ENCODE measurements at places on chromosomes 6 and 20.

- no peak overlapping the region for H3K27ac ChIP-seq
- H3K36me3 ChIP-seq, result peaks cover 2% of the 10 kb centered on the region
- no peaks in the 10 kb centered on the region for H3K27me3 ChIP-seq
- DNase-seq, result no peak
- no peak overlapping the region for H3K4me3 ChIP-seq
These were observed 22.6 kb downstream of the CNR1 start for GRCh38 chr6:88143421-88144157.

GRCh38 chr6:121498481-121499276 lies 63.2 kb downstream of the GJA1 start:
- no peak for DNase-seq
- no peak overlapping the region for H3K27ac ChIP-seq
- no peaks in the 10 kb centered on the region for H3K27me3 ChIP-seq
- H3K36me3 ChIP-seq, result no peaks in the 10 kb centered on the region
- no peaks in the 10 kb centered on the region for H3K4me1 ChIP-seq

DNA sequence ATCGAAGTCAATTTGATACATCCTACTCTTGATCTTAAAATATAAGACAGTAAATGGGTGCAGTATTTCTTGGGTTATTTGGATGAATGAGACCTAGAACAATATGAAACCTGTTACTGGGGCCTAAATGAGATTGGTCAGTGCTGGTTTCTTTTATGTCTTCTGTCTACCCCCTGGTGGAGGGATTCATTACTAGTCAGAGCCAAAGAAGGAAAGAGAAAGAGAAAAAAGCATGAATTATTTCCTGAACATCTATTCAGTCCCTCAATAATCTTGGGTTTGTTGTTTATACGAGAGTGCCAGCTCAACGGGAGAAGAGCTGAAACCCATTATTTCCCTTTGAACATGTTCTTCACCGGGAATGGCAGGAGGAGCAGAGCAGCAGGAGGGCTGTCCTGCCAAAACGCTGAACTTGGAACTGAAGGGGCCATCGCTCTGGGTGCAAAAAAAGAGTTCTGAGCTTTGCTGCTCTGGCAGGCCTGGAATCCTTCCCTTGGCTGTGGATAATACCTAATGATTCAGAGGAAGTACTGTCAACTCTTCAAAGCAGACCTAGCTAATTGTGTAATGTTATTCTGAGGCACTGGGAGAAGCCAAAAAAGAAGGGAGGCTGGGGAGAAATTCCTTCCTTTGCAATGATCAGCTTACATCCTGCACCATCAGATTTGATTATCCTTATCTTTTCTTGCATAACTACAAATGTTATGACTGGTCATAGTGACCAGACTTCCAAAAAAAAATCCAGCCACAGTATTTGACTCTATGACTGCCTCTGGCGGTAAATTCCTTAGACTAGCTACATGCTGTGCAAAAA lies 72.0 kb downstream of the BLOC1S5 start:
- no peak overlapping the region for H3K4me3 ChIP-seq
- no peaks in the 10 kb centered on the region for H3K27me3 ChIP-seq
- DNase-seq, result peak; percentile 13
- no peak overlapping the region for H3K27ac ChIP-seq
- H3K36me3 ChIP-seq, result no peaks in the 10 kb centered on the region
- no peaks in the 10 kb centered on the region for H3K4me1 ChIP-seq

DNA sequence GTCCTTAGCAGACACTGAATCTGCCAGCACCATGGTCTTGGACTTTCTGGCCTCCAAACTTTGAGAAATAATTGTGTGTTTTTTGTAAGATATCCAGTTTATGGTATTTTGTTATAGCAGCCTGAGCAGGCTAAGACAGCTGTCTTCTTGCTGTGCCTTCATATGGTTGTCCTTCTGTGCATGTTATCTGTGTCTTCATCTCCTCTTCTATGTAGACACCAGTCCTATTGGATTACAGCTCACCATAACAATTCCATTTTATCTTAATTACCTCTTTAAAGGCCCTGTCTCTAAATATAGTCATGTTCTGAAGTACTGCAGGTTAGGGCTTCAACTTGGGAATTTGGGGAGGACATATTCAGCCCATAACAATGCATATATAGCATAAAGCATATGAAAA lies 44.3 kb upstream of the REV3L start:
- no peaks in the 10 kb centered on the region for H3K36me3 ChIP-seq
- H3K27me3 ChIP-seq, result no peaks in the 10 kb centered on the region
- no peaks in the 10 kb centered on the region for H3K4me1 ChIP-seq
- no peak overlapping the region for H3K27ac ChIP-seq

GRCh38 chr6:109472132-109472995 lies 10.7 kb downstream of the ZBTB24 start:
- H3K4me1 ChIP-seq, result peaks cover 28% of the 10 kb centered on the region
- DNase-seq, result no peak
- H3K27me3 ChIP-seq, result no peaks in the 10 kb centered on the region
- peak overlapping the region; percentile 62 for H3K27ac ChIP-seq
- H3K36me3 ChIP-seq, result peaks cover 24% of the 10 kb centered on the region

DNA sequence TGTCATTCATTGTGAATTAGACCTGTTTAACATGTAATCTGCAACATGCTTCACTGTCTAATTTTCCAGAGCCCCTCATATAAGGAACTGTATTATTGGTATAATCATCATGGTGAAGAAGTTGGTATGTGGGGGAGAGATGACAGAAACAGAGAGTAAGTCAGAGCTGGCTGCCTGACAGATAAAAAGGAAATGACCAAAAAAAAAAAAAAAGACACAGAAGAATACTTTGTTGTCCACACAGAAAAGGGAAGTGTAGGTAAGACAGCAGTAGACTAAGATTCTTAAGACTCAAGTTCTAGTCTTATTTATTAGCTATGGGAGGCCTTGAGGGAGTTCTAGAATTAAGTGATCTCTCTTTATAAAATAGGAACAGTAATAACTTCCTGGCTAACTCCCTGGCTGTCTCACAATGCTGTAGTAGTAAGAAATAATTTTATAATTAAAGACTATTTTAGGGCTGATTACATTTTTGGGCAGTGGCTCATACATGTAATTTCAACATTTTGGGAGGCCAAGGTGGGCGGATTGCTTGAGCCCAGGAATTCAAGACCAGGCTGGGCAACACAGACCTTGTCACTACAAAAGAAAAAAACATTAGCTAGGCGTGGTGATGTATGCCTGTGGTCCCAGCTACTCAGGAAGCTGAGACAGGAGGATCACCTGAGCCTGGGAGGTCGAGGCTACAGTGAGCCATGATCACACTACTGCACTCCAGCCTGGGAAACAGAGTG lies 102.5 kb downstream of the PRL start:
- no peak overlapping the region for H3K4me3 ChIP-seq
- no peaks in the 10 kb centered on the region for H3K36me3 ChIP-seq
- peak; percentile 20 for DNase-seq
- no peaks in the 10 kb centered on the region for H3K27me3 ChIP-seq
- no peaks in the 10 kb centered on the region for H3K4me1 ChIP-seq

DNA sequence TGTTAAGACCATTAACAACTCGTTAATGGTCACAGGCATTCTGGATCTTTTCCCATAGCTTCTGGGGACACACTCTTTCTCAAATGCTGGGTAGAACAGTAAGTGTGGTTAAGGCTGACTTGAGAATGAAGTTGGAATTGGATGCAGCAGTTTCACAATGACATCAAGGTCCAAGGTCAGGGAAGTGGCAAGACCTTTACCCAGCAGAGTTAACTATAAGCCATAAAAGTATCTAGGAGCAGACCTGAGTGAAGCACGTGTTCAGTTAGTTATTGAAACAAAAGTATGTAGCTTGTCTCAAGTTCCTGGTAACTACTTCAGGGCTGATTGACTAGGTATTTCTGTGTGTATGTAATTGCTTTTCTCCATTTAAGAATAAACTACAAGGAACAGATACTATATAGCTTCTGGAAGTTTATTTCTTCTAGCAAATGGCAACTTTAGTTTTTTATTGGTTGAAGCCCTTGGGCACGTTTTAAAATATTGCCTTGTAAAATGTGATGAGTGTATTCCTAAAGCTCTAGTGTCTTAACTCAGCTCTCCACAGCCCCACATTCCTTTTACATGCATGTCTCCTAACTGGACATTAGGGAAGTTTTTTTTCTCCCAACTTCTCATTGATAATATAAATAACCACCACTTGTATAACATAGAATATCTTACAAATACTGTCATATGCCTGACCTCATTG lies 479.0 kb upstream of the CITED2 start:
- DNase-seq, result no peak
- H3K27ac ChIP-seq, result no peak overlapping the region
- H3K36me3 ChIP-seq, result no peaks in the 10 kb centered on the region
- no peak overlapping the region for H3K4me3 ChIP-seq
- no peaks in the 10 kb centered on the region for H3K27me3 ChIP-seq

DNA sequence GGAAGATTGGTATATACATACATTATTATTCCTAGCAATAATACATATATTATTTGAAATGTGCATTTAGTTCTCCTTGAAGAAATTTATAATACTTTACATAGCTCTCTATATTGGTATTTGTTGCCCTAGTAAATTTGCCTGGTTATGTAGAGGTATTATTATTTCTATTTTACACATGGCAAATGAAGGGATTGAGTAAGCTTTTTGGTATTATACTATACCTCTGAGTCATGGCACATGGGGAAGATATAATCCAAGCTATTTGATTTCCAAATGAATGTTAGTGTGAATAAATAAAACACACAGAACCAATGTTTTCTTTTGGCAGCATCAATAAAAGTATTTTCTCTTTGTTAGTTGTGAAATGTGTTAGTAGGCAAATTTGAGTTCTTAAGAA lies 409.6 kb upstream of the SLC35B3 start:
- H3K27ac ChIP-seq, result no peak overlapping the region
- H3K27me3 ChIP-seq, result no peaks in the 10 kb centered on the region
- H3K4me1 ChIP-seq, result no peaks in the 10 kb centered on the region
- H3K4me3 ChIP-seq, result no peak overlapping the region
- H3K36me3 ChIP-seq, result no peaks in the 10 kb centered on the region
- no peak for DNase-seq

- peaks cover 30% of the 10 kb centered on the region for H3K4me1 ChIP-seq
- no peak for DNase-seq
- H3K4me3 ChIP-seq, result no peak overlapping the region
These were observed 126.0 kb upstream of the TMEM170B start for GRCh38 chr6:11411593-11411992.

- H3K4me3 ChIP-seq, result no peak overlapping the region
- no peaks in the 10 kb centered on the region for H3K36me3 ChIP-seq
- peaks cover 2% of the 10 kb centered on the region for H3K27me3 ChIP-seq
These were observed 152.6 kb downstream of the TSHZ2 start for GRCh38 chr20:53124803-53125202.

DNA sequence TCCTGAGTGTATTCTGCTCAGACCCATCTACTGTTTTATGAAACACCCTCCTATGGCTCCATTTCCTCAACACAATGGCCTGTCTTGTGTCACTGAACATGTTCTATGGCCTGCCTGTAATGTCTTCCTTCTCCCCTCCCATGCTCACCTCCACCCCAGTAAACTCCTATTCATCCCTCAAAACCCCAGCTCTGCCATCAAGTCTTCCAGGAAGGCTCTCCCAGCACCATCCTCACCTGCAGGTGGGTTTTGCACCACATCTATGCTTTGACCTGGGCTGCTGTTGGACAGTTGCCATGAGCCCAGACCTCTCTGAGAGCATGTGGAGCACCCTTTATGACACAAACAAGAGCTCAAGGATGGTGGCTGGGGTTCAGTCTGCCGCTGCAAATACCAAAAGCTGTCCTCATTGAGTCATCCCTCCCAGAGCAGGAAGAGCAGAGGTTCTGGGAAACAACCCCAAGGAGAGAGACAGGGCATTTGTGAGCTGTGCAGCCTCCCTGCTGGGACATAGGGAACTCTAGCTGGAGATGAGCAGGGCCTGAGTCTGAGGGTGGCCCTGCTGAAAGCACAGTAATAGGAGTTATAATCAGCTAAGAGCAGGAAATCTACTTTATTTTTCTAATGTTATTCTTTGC lies 93.8 kb upstream of the CD93 start:
- no peaks in the 10 kb centered on the region for H3K4me1 ChIP-seq
- no peaks in the 10 kb centered on the region for H3K27me3 ChIP-seq
- no peaks in the 10 kb centered on the region for H3K36me3 ChIP-seq

DNA sequence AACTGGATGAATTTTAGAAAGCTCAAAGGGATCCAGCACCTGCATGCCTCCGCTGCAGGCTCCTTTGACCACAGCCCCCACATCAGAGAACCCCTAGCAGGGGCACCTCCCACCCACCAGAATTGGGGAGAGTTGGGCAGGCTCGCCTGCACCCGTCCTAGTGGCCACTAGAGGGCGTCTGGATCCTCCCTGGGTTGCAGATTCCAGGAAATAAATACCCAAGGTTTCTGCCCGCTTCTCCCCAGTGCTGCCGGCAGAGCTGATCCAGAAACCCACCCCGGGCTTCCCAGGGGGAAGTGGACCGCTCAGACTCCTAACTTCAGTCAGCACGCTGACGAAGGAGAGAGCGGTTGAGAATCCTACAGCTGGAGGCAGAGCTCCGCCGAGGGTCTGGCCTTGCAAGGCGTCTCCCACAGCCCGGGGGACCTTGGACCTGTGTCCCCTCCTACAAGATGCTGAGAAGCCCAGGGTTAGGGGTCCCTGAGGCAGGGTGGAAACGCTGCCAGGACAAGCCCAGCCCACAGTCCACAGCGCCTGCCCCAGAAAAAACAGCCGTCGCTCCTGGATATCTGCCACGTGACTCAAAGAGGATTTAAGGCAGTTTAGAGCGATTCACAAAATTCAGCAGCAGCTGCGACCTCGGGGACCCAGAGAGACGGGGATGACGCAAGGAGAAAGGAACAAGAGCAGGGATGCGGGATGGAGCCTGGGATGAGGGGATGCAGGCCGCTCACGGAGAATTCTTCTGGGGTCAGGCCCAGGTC lies 32.6 kb upstream of the PHACTR3 start:
- no peak overlapping the region for H3K27ac ChIP-seq
- 0 out of 2 replicates have a peak, but pooled peaks cover 2% of the 10 kb centered on the region for H3K4me1 ChIP-seq
- no peaks in the 10 kb centered on the region for H3K36me3 ChIP-seq
- no peaks in the 10 kb centered on the region for H3K27me3 ChIP-seq
- DNase-seq, result no peak

DNA sequence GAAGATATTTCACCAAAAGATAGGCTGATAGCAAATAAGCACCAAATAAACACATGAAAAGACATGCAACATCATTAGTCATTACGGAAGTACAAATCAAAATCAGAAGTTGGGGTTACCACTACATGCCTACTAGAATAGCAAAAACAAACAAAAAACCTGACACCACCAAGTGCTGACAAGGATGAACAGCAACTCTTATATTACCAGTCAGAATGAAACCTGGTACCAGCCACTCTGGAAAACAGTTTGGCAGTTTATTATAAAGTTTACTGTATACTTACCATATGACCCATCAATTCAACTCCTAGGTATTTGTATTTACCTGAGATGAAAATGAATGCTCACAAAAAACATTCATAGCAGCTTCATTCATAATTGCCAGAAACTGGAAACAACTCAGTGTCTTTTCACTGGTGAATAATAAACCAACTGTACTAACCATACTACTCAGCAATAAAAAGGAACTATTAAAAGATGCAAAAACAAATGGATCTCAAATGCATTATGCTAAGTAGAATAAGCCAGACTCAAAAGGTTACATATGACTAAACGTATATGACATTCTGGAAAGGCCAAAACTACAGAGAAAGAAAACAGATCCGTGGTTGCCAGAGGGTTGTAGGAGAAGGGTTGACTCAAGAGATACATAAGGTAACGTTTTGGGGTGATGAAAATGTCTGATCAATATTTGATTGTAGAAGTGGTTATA lies 33.0 kb downstream of the NUP153 start:
- no peaks in the 10 kb centered on the region for H3K27me3 ChIP-seq
- no peak overlapping the region for H3K4me3 ChIP-seq
- H3K27ac ChIP-seq, result no peak overlapping the region
- DNase-seq, result no peak
- no peaks in the 10 kb centered on the region for H3K4me1 ChIP-seq
- peaks cover 5% of the 10 kb centered on the region for H3K36me3 ChIP-seq

GRCh38 chr20:2822073-2822472 lies 5.9 kb downstream of the TMEM239 start:
- H3K4me3 ChIP-seq, result no peak overlapping the region
- no peaks in the 10 kb centered on the region for H3K4me1 ChIP-seq
- DNase-seq, result no peak
- H3K36me3 ChIP-seq, result no peaks in the 10 kb centered on the region
